ENCODE measurements at places on chromosomes 4 and X. TPM values are rescaled to one million over a fixed set of nuclear protein-coding genes. Genes with fewer than 3 reads are reported as not detected.

The PCDH19 gene
- total RNA-seq = not detected

The CXCL6 gene
- total RNA-seq = not detected

The STPG2 gene
- not detected for total RNA-seq

The SH3D19 gene
- 22.6 TPM for total RNA-seq

The STATH gene
- total RNA-seq = not detected

The BTK gene
- total RNA-seq = not detected

The AMOT gene
- total RNA-seq = 7.9 TPM

The CT47B1 gene
- total RNA-seq = not detected

The ADH6 gene
- total RNA-seq = not detected

The RADX gene
- 4.2 TPM for total RNA-seq

The NCAPG gene
- 71.6 TPM for total RNA-seq

The HGFAC gene
- not detected for total RNA-seq

The GAGE12J gene
- not detected for total RNA-seq

The TRAM1L1 gene
- not detected for total RNA-seq

The DCAF8L2 gene
- not detected for total RNA-seq

The AFM gene
- not detected for total RNA-seq

The PCDH18 gene
- total RNA-seq = 1.3 TPM

The FBXL5 gene
- total RNA-seq = 83.0 TPM

The TEX13C gene
- total RNA-seq = 0.14 TPM

The SLIT2 gene
- total RNA-seq = 0.47 TPM

The ARR3 gene
- not detected for total RNA-seq

The ALB gene
- total RNA-seq = not detected

The NKX3-2 gene
- 0.51 TPM for total RNA-seq

The MAGED4 gene
- total RNA-seq = 2.8 TPM

The NAP1L3 gene
- 8.0 TPM for total RNA-seq

The CENPVL1 gene
- total RNA-seq = not detected

The SPATA4 gene
- not detected for total RNA-seq

The MAD2L1 gene
- 110 TPM for total RNA-seq

The SPANXA2 gene
- 0.23 TPM for total RNA-seq

The SHOX gene
- not detected for total RNA-seq

The PHEX gene
- total RNA-seq = 0.47 TPM

The MSX1 gene
- 34.9 TPM for total RNA-seq

The CLDN34 gene
- total RNA-seq = not detected

The ZCCHC18 gene
- 1.2 TPM for total RNA-seq

The PHF8 gene
- 9.3 TPM for total RNA-seq

The C4orf36 gene
- total RNA-seq = 2.6 TPM

The APLN gene
- 3.8 TPM for total RNA-seq

The TTC29 gene
- not detected for total RNA-seq

The PRR32 gene
- total RNA-seq = not detected

The USP27X gene
- 1.4 TPM for total RNA-seq

The INPP4B gene
- 10.0 TPM for total RNA-seq

The TAF7L gene
- not detected for total RNA-seq

The RNF128 gene
- total RNA-seq = 0.64 TPM

The CC2D2A gene
- total RNA-seq = 15.3 TPM

The PDLIM3 gene
- total RNA-seq = 16.3 TPM

The OPRPN gene
- total RNA-seq = not detected

The ANXA10 gene
- total RNA-seq = 0.67 TPM

The PDE5A gene
- total RNA-seq = 1.4 TPM

The AREG gene
- 1.9 TPM for total RNA-seq

The AKAP4 gene
- total RNA-seq = not detected

The BCORL1 gene
- 1.6 TPM for total RNA-seq

The ARMCX2 gene
- 59.7 TPM for total RNA-seq

The RBM46 gene
- not detected for total RNA-seq
